Stimulated activated naive CD4-positive, alpha-beta T cell (primary cell): ENCODE measurements at places on chromosomes 12 and 14.

DNA sequence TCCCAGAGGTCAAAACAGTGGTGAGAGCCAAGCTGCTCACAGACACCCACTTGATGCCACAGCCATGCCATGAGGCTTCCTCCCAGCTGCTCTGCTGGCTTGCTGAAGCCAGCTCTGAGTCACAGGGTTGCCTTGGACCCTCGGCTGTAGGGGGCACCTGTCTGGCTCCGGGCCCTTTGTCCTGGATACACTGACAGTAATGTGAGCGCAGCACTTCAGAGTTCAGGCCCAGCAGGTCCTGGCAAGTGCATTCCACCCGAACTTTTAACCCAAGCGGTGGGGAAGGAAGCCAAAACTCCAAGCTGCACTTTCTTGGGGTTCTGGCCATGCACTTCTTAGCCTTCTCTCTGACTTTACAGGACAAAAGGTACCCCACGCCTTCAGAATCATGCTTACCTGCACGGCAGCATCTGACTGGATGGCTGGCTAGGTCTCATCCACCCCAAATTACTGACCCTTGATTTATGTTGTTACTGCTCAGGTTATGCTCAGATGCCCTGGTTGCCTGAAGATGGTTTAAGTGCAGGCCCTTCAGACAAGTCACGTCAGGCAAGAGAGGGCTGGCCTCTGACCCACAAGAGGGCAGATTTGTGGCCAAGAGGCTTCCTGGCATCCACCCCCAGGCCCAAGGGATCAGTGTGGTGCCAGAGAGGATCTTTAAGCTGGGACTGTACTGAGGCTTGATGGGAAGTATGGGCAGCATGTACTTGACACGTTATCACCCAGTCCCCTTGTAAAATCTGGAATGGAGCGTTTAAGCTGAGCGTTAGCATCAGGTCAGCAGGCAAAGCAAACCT, 24.8 kb downstream of the SLC25A29 start:
- DNase-seq = no peak

DNA sequence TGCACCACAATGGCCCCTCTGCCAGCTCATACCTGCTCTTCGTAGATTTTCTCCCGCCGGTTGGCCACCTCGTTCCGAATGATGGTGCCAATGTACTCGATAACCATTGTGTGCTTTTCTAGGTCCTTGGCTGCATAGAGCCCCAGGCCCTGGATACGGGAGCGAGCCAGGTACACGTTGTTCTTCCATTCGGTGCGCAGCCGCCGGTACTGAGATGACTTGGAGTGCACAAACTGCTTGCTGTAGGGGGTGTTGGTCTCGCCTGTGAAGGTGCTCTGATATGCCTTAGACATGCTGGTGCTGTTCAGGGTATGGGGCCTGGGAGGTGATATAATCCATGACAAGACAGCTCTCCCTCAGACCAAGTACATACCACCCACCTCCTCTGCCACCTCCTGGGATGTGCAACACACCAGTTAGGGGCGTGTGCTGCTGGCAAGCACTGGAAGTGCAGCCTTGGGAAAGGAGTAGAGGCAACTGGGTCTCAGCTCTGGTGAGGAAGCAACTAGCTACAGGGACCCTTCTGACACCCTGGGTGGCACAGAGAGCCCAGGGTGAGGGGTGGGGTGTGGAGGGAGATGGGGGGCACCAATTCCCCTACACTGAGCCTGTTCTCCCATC, 4.1 kb upstream of the PRKAG1 start:
- DNase-seq = no peak

DNA sequence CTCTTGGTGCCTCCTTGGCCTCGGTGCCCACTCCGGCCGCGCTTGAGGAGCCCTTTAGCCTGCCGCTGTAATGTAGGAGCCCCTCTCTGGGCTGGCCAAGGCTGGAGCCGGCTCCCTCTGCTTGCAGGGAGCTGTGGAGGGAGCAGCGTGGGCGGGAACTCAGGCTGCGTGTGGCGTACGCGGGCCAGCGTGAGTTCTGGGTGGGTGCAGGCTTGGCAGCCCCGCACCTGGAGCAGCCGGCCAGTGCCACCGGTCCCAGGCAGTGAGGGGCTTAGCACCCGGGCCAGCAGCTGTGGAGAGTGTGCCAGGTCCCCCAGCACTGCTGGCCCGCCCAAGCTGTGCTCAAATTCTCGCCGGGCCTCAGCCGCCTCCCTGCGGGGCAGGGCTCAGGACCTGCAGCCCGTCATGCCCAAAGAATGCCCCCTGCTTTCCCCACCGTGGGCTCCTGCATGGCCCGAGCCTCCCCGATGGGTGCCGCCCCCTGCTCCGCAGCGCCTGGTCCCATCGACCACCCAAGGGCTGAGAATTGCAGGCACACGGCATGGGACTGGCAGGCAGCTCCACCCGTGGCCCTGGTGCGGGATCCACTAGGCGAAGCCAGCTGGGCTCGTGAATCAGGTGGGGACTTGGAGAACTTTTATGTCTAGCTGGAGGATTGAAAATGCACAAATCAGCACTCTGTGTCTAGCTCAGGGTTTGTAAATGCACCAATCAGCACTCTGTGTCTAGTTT, 129.2 kb downstream of the PAWR start:
- no peak for DNase-seq

DNA sequence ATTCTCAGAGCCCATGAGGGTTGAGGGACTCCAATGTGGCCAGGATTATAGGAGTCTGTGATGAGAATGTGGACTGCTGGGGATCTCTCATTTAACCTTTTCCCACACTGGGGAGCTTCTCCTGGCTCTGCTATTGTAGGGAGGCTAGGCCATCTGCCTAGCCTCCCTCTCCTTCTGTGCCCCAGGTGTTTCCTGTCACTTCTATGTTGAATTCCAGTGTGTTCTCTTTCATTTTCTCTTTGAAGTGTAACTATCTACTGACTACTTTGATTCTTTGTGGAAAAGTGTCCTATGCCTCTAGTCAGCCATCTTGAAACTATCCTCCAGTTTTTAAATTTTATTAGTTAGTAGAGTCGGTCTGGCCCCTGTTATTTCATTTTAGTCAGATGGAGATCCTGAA, 53.4 kb upstream of the ABCD2 start:
- DNase-seq = no peak

DNA sequence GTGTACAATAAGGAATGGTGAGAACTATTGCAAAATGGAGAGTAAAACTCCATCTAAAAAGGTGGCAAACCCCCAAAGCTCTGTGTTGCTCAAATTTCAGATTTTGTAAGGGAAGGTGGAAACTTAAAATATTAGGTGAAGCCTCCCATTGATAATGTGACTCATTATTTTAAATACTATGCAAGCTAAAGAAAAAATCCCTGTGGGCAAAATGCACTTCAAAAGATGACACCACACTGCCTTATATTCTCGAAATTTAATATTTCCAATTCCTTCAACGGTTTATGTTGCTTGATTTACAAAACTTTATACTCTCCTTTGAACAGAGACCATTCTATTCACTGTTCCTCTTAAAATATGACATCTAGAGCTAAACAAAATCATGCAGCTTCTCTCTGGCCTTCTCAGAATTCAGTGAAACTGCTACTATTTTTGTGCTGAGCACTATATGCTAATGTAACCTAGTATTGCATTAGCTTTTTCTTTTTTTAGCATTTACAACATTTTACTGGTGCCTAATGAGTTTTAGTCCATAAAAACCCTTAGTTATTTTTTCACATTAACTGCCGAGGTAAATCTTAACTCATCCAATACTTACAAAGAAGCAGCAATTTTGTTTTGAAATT, 297.7 kb downstream of the SYT1 start:
- no peak for DNase-seq

- DNase-seq = no peak
These were observed 27.8 kb upstream of the BMAL2 start for GRCh38 chr12:27304856-27305255.

DNA sequence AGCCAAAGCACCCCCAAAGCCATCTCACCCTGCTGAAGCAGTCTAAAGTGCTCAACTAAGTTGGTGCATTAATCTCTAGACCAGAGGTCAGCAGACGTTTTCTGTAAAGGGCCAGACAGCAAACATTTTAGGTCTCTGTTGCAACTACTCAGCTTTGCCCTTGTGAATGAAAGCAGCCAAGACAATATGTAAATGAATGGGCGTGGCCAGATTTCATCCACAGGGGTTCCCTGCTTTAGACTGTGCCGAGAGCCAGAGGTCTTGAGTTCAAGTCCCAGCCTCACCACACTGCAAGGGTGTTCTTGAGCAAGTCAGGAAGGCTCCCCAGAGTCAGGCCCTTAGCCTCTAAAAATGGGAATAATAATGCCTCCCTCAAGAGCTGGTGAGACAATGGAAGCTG, 166.2 kb downstream of the CHST11 start:
- DNase-seq = no peak

GRCh38 chr12:102824218-102824835, 92.7 kb downstream of the PAH start:
- DNase-seq = no peak

GRCh38 chr12:73361864-73362230, 1089.7 kb downstream of the TRHDE start:
- no peak for DNase-seq

DNA sequence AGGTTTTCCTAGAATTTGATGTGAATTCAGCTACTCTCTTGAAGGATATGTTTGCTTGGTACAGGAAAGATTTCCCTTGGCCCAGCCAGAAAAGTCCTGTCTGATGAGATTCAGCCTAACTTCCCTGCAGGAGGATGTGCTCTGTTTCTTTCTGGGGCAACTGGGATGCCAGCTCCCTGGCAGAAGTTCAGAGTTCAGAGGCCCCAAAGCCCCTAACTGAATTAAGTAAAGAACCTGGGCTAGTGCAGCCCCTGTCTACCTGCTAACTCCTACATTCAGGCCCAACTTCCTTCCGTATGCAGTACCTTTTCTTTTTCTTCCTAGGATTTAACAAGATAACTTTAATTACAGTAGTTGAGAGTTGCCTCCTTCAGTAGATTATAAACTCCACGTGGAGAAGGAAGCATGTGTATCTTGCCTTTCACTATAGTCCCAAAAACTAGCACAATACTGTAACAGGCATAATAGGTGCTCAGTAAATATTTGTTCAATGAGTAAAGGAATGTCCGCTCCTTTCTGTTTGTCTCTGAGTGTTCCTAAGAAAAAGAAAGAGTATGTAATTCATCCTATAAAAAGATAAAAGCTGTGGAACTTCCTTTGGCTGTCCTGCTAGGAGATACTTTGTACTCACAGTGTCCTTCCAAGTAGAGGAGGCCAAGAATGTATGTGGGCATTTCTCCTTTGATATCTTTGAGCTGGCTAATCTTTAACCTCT, 141.0 kb downstream of the SLC8A3 start:
- DNase-seq = no peak

- no peak for DNase-seq
These were observed 47.2 kb downstream of the ERH start for GRCh38 chr14:69350892-69351291.

DNA sequence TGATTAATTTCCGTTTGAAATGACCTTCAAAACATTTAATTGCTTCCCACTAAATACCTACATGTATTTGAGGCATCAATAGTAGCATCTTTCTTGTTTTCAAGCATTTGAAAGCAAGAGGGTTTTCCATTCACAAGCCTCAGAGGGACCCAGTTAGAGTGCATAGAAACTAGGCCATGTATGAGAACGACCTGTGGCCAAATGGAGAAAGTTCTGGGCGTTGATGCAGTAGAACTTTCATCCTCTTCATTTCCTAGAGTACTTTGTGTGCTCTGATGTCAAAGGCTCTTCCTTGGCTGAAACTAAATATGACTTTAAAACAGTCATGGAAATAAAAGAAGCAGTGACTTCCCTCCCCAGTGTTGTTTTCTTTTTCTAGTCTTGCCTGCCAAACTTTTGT, 944 bp upstream of the DHRS7 start:
- DNase-seq = no peak

- DNase-seq = no peak
These were observed 802.7 kb downstream of the SLC16A7 start for GRCh38 chr12:60398547-60398946.

GRCh38 chr14:32939254-32940065, 781 bp downstream of the NPAS3 start:
- DNase-seq = no peak

GRCh38 chr12:92634202-92634601, 68.6 kb upstream of the PLEKHG7 start:
- no peak for DNase-seq

DNA sequence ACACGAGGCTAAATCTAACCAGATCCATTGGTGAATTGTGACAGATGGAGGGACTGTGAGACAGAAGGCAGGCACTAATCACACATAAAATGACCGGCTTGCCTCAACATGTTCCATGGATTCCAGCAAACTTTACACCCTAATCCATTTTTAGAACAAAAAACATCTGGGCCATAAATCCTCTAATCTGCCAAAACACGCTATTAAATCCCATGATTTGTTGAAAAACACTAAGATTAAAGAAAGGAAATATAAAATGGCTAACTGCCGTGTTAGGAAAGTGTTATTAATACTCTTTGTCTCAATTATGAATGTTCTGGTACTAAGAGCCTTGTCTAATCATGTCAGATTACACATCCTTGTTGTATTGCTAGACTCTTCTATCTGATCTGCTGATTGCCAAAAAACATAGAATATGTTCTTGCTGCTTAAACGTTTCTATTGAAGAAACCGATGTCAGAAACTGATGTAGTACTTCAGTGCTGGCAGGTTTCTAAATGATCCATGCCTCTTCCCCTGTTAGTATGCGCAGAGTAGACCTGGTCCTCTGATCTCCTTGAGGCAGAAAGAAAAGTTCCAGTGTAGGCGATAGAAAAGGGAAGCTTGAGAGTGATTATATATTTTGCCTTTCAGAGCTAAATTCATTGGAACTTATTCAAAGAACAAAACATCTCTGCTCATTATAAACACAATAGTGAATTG, 384.9 kb downstream of the SOX5 start:
- no peak for DNase-seq

DNA sequence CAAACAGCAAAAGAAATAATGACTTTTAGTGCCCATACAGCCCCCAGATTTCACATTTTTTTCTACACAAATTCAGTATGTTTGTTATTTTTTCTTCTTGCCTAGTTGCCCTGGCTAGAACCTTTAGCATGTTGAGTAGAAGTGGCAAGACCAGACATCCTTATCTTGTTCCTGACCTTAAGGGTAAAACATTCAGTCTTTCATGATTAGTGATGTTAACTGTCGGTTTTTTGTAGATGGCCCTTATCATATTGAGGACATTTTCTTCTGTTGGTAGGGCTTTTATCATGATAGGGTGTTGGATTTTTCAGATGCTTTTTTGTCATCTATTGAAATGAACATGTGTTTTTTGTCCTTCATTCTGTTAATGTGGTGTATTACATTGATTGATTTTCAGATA, 17.1 kb downstream of the IRAK3 start:
- DNase-seq = no peak

DNA sequence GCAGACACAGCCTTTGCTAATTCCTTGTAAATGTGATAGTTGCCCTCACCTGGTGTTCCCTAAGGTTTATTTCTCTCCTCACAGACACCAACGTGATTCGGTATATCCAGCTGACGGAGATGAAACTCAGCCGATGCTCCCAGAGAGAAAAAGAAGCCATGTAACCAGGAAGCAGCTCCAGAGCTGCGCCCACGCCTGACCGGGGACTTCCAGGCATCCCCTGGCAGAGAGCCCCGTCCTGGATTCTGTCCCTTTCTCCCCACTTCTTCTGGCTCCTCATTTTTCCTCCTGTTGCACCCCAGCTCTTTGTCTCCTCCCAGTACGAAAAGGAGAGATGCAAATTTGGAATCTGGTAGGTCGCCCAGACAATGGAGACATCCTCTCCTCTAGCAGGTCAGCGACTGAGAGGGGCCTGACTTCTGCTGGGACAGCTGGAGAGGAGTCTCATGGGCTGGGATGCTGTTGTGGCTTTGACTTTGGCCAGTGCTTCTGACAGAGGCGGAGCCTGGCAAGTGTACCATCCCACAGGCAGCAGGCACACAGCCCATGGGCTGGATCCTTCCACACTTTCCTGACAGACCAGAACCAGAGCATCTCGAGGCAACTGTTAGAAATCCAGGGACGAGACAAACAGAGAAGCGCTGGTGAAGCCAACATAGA, 29.4 kb downstream of the TTC9 start:
- DNase-seq = no peak

GRCh38 chr14:27672047-27672446, 1074.2 kb upstream of the NOVA1 start:
- no peak for DNase-seq
